ENCODE measurements at places on chromosomes 16 and 17.

DNA sequence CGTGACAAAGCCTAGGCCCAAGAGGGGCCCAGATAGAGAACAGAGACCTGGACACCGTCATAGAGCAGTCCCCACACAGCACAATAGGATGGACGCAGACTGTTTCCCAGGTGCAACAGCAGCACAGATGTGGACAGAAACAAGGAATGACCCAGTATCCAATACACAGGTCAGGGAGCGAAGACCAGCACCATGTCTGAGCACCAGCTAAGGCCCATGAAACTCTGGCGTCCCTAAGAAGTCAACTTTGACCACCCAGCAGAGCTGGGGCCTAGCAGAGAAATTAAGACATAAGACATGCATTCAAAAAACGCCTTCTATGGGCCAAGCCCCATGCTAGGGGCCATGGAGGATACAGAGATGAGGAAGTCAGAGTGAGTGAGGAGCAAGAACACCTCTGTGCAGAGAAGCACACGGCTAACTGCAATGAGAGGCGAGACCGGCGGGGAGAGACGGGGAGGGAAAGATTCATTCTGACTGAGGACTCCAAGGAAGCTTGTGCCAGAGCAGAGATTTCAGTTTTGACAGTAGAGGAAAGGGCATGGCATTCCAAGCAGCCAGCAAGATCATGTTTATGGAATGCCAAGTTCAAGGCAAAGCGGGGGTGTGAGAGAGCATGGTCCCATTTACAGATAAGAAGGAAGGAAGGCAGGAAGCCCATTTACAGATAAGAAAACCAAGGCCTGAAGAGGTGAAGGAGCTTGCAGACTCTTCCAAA lies 50.8 kb downstream of the PITPNM3 start:
- DNase-seq, result no peak

- DNase-seq, result no peak
Observed at GRCh38 chr17:80189611-80190010, 19.8 kb downstream of the CARD14 start.

DNA sequence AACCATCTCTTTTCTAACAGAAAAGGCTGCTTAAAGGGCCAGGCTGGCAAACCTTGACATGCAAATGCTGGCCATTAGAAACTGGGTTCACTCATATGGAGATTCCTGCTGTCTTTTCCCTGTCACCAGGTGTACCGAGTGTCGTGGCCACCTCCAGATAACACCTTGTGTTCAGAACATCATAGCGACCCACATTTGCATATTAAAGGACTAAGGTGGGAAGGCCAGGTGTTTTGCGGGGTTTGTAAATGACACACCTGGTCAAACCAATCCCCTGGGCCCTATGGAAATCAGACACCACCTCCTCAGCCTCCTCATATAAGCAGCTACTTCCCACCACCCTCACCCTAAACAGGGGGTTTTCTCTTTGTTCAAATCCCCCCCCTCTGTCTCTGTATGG lies 2.5 kb upstream of the AIPL1 start:
- no peak for DNase-seq

- DNase-seq, result no peak
Observed at GRCh38 chr16:21028728-21029127, 121.9 kb downstream of the DNAH3 start.

- no peak for DNase-seq
Observed at GRCh38 chr16:87046235-87046634, 271.0 kb downstream of the C16orf95 start.

GRCh38 chr17:15268461-15268860 lies 3.3 kb upstream of the PMP22 start:
- DNase-seq, result no peak

DNA sequence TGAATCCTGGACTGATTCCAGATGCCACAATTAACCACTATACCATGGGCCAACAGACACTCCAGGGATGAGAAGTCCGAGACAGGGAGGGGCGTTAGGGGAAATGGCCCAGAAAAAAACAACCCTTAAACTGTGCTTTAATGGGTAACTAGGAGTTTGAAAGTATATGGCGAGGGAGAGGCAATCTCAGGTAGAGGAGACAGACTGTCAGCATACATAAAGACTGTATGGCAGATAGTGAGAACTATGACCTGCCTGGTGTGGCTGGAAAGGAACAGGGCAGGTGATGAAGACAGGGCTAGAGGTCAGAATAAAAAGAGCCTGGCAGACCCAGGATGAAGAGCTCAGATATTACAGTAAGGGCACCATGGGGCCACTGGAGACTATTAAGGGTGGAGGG lies 8.1 kb downstream of the ZZEF1 start:
- no peak for DNase-seq

- DNase-seq, result no peak
Observed at GRCh38 chr16:78205506-78205905, 106.1 kb downstream of the WWOX start.

- no peak for DNase-seq
Observed at GRCh38 chr17:73365301-73365874, 53.6 kb upstream of the CDC42EP4 start.

DNA sequence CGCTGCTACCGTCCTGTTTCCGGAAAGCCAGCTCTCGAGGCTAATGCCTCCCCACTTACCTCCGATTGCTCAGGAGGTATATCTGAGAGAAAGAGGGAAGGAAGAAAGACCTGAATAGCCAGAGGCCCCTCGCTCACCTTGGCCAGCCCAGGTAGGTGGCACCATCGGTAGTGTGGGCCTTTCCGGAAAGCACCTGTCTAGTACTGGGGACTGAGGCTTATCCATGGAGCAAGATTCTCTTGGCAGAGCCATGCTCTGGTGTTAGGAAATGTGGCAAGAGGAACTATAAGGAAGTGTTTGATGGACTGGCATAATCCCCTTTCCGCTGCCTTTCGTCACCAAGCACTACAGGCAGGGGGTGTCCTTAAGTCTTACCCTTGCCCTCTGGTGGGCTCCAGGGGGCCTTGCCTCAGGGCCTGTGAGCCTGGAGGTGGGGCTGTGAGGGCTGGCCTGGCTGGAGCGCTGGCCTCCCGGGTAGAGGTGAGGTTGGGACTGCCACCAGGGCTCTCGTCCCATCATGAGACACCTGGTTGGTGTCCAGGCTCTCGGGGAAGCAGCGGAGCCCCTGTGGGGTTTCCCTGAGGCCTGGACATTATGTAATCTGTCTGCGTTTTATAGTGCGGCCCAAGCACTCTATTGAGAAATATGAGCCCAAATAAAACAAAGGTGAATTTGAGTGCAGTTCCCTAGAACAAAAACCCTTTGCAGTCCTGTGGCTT lies 2.9 kb downstream of the CMIP start:
- DNase-seq, result no peak

GRCh38 chr17:7404737-7405349 lies 946 bp upstream of the TMEM256 start:
- DNase-seq, result no peak

DNA sequence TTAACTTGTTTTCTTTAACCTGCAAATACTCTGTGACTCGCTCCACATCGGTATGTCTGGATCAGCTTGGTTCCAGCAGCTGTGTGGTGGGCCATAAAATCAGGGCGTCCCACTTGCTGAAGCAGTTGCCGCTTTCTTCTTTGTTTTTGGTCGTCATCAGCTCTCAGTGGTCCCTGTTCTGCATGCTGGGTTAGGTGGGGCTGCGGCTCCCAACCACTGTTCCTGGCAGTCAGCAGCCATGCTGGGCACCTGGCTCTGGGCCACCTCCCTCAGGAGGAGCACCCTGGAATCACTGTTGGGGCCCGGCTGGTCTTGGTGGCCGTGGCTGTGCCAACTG lies 23.0 kb downstream of the MGRN1 start:
- DNase-seq, result no peak

- DNase-seq, result no peak
Observed at GRCh38 chr16:15518381-15519351, 84.3 kb downstream of the BMERB1 start.

DNA sequence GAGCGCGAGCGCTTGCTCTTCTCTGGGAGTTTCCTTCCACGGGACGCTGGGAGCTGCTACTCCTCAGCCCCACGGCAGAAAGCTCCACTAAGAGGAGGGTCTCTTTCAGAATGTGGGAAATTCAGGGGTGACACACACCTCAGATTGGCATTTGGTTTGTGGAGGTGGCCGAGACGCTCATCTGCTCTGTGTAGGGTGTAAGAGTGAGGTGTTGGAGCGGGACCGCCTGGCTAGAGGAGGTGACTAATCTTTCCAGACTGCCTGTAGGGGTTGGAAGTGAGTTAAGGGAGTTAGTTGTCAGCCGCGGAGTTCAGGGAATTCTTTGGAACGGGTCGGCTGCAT lies 735 bp downstream of the PSMD11 start:
- peak; percentile 38 for DNase-seq

GRCh38 chr16:85767531-85767930 lies 16.6 kb upstream of the C16orf74 start:
- no peak for DNase-seq

DNA sequence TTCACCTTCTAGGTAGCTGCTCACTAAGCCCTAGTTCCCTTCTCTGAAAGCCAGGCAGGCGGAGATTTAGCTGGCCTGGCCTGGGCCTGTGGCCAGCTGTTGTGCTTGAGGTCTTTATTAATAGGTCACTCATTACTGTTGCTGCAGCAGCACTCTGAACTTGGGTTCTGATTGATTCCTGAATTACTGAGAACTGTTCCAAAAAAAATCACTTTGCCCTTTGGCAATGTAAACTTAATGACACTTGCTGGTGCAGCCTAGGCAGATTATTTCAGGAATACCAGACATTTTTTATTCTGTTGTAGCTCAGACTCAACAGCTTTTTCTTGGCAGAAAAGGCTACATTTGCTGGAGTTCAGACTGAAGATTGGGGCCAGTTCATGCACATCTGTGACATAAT lies 2.7 kb downstream of the TOM1L1 start:
- no peak for DNase-seq

DNA sequence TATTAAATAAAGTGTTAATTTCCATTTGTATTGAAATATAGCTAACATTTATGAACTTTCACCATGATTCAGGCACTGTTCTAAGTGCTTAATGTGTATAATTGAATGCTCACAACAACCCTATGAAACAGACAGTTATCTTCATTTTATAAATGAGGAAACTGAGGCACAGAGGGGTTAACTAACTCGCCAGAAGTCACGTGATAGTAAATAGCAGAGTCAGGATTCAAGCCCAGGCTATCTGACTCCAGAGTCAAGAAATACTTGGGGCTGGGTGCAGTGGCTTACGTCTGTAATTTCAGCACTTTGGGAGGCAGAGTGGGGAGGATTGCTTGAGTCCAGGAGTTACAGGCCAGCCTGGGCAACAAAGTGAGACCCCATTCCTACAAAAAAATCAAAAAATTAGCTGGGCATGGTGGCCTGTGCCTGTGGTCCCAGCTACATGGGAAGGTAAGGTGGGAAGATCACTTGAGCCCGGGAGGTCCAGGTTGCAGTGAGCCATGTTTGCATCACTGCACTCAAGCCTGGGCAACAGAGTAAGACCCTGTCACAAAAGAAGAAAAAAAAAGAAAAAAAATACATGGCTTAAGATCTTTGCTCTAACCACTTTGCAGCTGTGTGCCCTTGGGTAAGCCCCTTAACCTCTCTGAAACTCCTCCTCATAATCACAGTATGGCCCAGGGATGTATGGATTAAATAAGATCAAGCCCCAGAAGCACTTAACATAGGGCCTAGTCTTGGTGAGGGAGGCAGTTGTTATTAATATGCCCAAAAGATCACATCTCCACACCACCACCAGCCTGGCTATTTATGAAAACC lies 29.0 kb downstream of the WSB1 start:
- DNase-seq, result no peak

DNA sequence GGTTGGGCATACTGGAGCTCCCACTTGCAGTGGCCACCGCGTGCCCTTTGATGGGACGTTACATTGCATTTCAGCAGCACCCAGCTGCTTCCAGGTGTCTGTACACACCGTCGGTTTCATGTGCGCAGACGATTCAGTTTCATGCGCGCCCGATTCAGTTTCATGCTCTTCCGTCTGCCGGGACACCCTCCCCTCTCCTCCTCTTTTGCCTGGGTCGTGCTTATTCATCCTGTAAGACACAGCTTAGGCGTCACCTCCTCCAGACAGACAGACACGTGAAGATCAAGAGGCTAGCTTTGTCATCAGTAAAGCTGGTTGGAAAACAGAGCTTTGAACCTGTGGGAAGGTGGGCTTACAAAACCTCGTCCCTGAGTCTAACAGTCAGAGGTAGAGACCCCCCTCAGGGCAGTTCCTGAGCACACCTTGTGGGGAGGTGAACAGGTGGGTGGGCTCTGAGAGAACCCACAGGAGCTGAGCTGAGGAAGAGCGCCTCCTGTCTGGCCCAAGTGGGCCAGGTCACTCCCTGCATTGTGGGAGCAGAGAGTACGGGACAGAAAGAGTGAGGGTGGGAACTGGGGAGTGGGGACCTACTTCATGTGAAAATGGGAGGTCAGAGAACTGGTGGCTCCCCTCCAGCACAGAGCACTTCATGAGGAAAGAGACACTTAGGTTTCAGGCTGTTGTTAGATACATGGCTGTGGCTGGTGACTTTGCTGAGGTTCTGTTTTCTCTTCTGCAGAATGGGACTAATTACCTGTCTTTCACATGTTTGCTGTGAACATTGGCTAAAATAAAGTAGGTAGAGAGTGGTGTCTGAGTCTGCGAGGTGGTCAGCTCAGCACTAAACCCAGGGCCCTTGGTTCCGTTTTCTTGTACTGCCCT lies 122.1 kb downstream of the SNX29 start:
- no peak for DNase-seq

GRCh38 chr16:3004319-3004718 lies 8.4 kb upstream of the CLDN9 start:
- peak; percentile 23 for DNase-seq

DNA sequence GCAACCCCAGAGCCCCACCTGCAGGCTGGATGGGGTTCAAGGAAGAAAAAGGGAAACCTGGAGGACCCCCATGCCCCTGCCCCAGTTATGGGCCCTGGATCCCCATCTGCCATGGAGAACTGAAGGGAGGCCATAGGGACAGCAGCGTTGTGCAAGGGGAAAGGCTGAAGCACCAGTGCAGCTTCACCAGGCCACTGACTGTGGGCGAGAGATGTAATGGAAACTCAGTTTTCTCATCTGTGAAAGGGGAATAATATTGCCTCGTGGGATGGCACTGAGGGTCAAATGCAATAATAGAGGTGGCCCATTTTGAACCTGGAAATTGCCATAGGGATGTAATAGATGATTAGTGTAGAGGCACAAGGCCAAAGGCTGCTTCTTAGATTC lies 9.9 kb upstream of the TSPOAP1 start:
- DNase-seq, result no peak

- no peak for DNase-seq
Observed at GRCh38 chr17:72399608-72400487, 279.0 kb downstream of the SOX9 start.
